Omental fat pad (tissue), 4 donors: ENCODE measurements at places on chromosomes 2 and 18. TPM values are rescaled to one million over a fixed set of nuclear protein-coding genes. Genes with fewer than 3 reads are reported as not detected.

DNA sequence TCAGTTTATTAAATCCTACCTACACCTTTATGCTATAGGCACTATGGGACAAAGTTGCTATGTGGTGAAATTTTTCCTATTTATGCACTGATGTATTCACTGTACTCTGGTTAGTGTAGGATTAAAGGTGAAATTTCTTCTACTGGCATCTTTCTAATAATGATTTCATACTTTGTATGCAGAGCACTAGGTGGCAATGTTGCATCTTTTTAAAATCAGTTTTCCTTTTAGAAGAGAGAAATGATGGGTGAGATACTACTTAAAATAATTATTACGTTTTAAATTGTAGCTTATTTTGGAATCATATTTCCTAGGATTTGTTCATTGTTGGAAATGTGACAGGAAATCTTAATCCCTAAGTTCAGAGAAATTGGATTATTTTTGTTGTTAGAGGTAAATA lies 150.9 kb downstream of the CD8B2 start:
- no peak for DNase-seq

EFHD1 gene
- total RNA-seq = 21.7 TPM

DNA sequence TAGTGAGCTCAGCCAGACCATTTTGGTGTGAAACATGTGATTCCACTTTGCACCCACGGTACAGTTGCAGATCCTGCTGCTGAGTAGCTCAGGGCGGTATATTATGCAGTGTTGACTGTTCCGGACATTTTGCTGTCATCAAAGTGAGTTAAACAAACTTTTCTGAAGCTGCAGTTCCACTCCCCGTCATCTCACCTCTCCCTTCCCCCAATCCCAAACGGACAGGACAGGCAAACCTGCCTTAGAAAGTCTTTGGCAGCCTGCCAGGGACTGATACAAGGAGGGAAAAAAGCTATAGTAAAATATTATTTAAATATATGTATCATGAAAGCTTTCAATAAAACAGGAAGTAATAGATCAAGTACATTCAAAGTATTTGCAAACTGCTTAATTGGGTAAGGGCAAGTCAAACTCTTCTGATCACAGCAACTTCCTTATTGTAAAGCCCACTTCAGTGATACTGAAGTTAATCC lies 35.5 kb upstream of the SP5 start:
- DNase-seq = no peak

RAX gene
- not detected for total RNA-seq

CELF4 gene
- total RNA-seq = not detected
